ENCODE measurements at places on chromosomes 11 and 22. TPM values are rescaled to one million over a fixed set of nuclear protein-coding genes. Genes with fewer than 3 reads are reported as not detected.

C1QTNF5 gene
- total RNA-seq, result 153 TPM

TIMM8B gene
- 43.8 TPM for total RNA-seq

GRIA4 gene
- 0.05 TPM for total RNA-seq

PLAAT5 gene
- not detected for total RNA-seq

IFT27 gene
- 21.1 TPM for total RNA-seq

SLC1A2 gene
- not detected for total RNA-seq

FAM180B gene
- not detected for total RNA-seq

PHOX2A gene
- total RNA-seq, result not detected

BIK gene
- 0.58 TPM for total RNA-seq

CNTN5 gene
- total RNA-seq, result not detected

OR2D2 gene
- 0.35 TPM for total RNA-seq

OR11H1 gene
- not detected for total RNA-seq

RIC3 gene
- not detected for total RNA-seq

PNPLA2 gene
- total RNA-seq, result 27.4 TPM

TNNI2 gene
- total RNA-seq, result not detected

CARD18 gene
- not detected for total RNA-seq

CACNA1I gene
- not detected for total RNA-seq

LRRC74B gene
- total RNA-seq, result not detected

CD3D gene
- not detected for total RNA-seq

C11orf86 gene
- not detected for total RNA-seq

SLN gene
- total RNA-seq, result 2.1 TPM

CSKMT gene
- total RNA-seq, result 2.5 TPM

KIRREL3 gene
- total RNA-seq, result 0.93 TPM

OR4X2 gene
- total RNA-seq, result not detected

MRGPRX3 gene
- not detected for total RNA-seq

FTH1 gene
- 2,194 TPM for total RNA-seq

F2 gene
- not detected for total RNA-seq

SORL1 gene
- 1.9 TPM for total RNA-seq

RCOR2 gene
- 1.1 TPM for total RNA-seq

APOA4 gene
- total RNA-seq, result not detected

VWCE gene
- 18.6 TPM for total RNA-seq

OR10G8 gene
- not detected for total RNA-seq

KCNJ5 gene
- 0.15 TPM for total RNA-seq

UPK2 gene
- total RNA-seq, result not detected

ASRGL1 gene
- 41.4 TPM for total RNA-seq

HMOX1 gene
- 60.6 TPM for total RNA-seq

DGKZ gene
- 105 TPM for total RNA-seq

PGA5 gene
- not detected for total RNA-seq

CSF2RB gene
- total RNA-seq, result 3.6 TPM

MUC2 gene
- total RNA-seq, result not detected

OR5D18 gene
- not detected for total RNA-seq

PYGM gene
- total RNA-seq, result not detected

H19 gene
- 91.3 TPM for total RNA-seq

GUCY1A2 gene
- total RNA-seq, result 1.4 TPM

CCDC188 gene
- 17.3 TPM for total RNA-seq

PRR33 gene
- total RNA-seq, result not detected

KRTAP5-10 gene
- total RNA-seq, result not detected

OR8D4 gene
- total RNA-seq, result not detected

PHF21A gene
- total RNA-seq, result 22.3 TPM

MDK gene
- total RNA-seq, result 384 TPM

BLID gene
- total RNA-seq, result 1.0 TPM

CALCA gene
- not detected for total RNA-seq

MMP12 gene
- not detected for total RNA-seq

IGLL1 gene
- not detected for total RNA-seq

POTEH gene
- not detected for total RNA-seq

NXPE1 gene
- not detected for total RNA-seq

CDC42EP2 gene
- 48.0 TPM for total RNA-seq

ST3GAL4 gene
- total RNA-seq, result 23.5 TPM
